ENCODE measurements at places on chromosomes 13 and 19.

GRCh38 chr13:104691767-104692467 lies 1625.7 kb upstream of the SLC10A2 start:
- no peak for DNase-seq

DNA sequence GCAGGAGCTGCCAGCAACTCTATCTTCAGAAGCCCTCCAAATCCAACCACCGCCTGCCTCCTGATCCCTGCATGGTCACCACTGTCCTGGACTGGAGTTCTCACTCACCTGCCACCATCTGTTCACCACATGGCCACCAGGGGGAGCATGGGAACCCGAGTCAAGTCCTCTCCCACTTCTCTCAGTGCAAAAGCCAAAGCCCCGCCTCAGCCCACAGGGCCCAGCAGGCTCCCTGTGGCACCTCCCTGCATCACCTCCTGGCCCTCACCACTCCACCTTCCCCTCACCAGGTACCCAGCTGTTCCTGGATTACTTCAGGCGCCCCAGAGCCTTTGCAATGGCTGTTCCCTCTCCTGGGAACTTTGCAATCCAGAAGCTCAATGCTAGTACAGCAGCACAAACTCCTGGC lies 5.3 kb downstream of the DHPS start:
- DNase-seq, result no peak

DNA sequence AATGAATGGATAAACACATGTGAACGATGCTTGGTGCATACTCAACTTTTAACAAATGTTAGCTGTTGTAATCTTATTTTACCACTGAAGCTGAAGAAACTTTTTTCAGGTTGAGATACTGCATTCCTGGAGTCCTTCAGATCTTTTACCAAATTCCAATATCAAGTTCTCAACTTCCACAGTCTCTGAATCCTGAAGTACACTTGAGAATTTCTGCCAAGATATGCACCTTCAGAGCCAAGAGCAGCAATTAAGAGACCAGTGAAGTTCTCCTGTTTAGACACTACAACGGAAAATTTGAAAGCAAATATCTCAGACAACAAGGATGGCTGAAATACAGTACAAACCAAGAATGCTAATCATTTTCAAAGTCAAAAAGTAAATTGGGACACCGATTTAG lies 84.6 kb upstream of the MTIF3 start:
- DNase-seq, result no peak

- DNase-seq, result no peak
Observed at GRCh38 chr13:22055259-22055658, 384.4 kb downstream of the FGF9 start.

GRCh38 chr19:14385492-14385891 lies 4.2 kb downstream of the ADGRE5 start:
- no peak for DNase-seq

DNA sequence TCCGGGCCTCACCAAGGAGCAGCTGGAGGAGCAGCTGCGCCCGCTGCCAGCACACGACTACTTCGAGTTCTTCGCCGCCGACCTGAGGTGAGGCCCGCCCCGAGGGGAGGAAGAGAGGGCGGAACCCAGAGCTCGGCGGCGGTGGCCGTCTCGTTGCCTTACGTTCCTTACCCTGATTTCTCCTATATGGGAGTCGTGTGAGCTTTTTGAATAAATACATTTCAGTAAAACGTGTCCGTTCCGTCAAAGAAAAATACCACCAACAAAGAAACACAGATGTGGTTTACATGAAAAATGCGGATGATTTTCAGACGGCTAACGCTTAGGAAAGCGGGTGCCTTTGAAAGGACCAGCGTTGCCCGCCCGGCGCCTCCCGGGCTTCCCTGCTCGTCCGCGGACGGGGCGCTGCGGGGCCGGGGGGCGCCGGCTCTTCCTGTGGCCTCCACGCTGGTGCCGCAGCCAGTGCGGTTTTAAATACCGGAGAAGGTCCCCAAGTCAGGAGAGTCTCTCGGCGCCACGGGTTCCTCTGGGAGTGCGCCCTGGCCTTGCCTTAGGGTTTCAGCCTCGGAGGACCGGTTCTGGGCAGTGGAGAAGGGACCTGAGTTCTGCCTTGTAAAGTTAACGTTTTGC lies 755 bp downstream of the UPF3A start:
- peak; percentile 23 for DNase-seq

DNA sequence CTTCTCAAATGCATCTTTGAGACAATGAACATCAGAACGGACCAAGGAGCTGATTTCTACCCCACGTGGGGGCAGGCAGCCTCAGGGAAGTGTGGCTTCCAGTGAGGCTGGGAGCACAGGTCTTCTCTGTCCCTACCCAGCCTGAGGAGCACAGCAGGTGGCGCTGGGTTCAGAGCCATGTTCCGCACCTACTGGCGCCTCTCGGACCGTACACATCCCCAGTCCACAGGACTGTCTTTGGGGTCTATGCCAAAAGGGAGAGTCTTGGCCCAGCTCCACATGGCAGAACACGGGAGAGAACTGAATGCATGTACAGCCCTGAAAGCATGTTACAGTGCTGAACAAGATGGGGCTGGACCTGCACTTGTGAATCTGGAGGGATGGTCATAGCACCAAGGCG lies 22.6 kb downstream of the SUGP1 start:
- DNase-seq, result no peak

DNA sequence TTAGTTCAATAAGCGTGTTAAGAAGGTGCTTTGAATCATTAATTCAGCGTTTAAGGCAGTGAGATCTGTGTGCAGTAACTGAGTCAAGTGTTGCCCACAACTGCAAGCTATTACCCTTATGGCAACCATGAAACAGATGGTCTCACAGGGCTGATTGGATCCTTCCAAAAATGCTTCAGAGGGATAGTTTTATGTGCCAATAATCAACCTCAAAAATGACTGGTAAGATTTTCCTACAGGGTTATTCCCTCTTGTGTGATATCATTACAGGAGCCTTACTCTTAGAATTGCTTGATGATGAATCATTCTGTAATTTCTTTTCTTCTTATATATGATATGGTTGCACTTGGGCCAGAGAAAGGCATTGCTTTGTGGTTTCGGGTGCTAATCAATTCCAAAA lies 1299.2 kb upstream of the ATXN8OS start:
- DNase-seq, result no peak

- DNase-seq, result no peak
Observed at GRCh38 chr13:25683662-25684370, 312.0 kb downstream of the ATP8A2 start.

- no peak for DNase-seq
Observed at GRCh38 chr19:1062387-1063029, 4.5 kb upstream of the ARHGAP45 start.

DNA sequence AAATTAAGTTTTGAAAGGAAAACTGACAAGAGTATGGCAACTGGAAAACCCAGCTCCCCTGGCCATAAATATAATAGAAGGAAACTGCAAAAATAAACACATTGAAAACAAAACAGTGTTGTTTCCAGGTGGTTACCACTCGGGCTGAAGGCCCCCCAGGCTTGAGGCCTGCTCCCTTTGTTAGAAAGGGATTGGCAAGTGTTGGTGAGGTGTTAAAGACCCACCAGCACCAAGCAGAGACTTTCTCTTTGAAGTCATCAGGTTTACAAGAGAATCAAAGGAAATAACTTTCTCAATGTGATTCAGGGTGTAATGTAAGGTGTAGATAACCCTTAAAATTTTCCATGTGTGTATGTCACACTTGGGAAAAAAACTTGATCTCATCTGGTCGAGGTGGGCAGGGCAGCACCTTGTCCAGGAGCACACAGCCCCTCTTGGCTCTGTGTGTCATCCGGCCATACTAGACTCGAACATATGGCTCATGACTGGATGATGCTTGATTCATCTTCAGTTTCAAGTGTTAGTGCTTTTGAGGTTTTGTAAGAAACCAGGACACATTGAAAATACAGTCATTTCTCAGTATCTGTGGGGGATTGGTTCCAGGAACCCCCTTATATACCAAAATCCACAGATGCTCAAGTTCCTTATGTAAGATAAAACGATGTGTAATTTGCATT lies 7.8 kb downstream of the ACTN4 start:
- no peak for DNase-seq

DNA sequence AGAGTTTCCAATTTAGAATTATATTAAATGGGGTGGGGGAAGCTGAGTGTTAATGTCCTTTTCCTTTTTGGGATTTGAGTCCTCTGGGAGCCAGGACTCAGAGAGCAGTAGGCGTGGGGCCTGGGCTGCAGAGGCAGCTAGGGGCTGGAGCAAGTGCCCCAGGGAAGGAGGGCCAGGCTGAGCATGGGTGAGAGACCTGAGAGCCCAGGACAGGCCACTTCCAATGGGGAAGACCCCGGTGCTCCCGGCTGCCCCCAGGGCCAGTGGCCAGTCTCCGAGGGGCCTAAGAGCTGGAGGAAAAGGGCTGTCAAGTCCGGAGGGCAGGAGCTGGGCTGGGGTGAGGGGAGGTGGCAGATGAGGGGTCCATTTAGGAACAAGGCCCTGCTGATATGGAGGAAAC lies 371.5 kb downstream of the ZNF536 start:
- DNase-seq, result no peak

DNA sequence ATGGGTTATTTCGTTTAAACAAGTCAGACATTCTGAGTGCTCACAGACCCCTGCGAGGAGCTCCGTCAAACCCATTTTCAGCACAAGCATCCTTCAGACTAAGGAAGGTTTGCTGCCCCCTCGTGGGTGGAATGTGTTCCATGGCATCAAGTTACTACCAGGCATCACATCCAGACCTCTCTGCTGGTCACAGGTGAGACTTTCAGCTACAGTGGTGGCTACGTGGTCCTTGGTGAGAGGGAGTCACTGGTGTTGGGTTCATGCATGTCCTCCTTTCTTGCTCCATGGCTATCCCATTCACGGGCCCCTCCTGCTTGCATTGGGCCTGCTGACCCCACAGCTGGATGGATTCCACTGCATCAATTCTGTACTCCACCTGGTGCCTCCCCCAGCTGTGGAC lies 9.1 kb upstream of the LILRB5 start:
- DNase-seq, result peak; percentile 19

DNA sequence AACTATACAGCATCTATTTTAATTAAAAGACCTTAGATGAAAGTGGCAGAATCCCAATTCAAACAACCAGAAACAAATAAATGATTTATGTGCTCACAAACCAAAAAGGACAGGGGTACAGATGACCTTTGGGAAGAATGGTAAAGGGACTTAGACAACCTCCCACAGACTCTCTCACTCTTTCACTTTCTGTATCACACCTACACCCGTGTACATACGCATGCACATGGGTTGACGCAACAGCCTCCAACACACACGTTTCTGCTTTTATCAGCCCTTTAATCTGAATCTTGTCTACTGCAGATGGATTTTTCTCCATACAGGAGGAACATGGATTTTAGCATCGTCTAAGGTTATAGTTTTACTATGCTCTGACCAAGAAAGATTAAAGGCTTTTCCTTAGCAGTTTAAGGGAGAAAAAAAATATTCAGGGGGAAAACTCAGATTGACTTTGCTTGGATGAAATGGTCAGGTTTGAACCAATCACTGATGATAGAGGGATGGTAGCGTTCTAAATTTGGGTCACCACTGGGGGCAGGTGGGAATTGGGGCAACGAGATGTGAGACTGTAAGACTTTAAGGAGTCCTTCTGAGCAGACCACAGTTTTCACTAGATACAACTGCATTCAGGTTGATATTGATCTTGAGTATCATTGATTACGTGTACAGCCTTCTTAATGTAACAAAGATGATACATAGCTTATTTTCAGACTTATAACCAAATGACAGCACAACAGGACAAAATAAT lies 166.1 kb downstream of the ITGBL1 start:
- DNase-seq, result no peak

- no peak for DNase-seq
Observed at GRCh38 chr19:32289566-32290210, 55.7 kb upstream of the ZNF507 start.

DNA sequence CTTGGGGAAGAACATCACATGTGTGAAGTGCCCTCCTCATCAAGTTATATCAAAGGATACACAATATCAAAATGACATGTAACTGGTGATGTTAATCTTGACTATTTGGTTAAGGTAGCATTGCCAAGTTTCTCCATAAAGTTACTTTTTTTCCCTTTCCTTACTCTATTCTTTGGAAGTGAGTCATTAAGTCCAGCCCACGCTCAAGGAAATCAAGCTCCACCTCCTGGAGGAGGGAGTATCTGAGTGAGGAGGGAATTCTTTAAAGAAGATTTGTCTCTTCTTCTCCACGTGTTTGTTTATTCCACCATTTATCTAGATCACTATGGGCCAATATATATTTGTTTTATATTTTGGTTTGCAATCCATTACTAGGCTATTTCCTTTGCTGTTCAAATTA lies 33.6 kb upstream of the FNDC3A start:
- DNase-seq, result no peak

DNA sequence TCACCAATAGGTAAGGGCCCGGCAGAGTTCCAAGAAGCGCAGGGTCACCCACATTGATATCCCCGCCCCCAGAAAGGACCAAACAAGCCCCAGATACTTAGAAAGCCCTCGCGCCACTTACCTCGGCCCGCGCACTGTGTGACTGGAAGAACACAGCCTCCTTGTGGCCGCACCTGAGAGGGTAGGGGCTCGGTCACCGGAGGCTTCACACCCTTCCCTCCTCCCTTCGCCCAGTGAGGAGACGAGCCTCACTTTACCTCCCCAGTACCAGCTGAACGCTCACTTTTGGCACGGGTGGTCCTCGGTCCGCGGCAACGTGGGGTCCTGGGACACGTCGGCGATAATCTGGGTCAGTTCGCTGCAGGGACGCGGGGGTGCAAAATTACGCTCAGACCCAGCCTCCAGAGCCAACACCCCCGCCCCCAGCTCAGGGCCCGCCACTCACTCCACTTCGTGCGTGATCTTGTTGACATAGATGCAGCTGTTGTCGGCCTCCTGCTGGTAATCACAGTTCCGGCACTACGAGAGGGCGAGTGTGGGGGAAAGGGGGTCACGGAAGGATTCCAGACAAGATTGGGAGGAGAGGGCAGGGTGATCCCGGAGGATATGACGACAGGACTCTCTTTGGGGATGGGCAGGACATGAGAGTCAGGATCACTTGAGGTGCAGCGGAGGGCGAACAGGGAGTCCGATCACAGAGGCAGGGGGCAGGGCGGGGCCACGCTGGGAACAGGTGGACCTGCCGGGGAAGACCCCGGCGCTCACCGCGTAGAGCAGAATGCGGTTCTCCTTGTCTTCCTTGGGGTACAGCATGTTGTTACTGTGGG lies 568 bp downstream of the POLR2I start:
- no peak for DNase-seq

- DNase-seq, result no peak
Observed at GRCh38 chr19:46232468-46232867, 2.9 kb downstream of the IGFL1 start.

GRCh38 chr19:13744174-13744573 lies 20.1 kb upstream of the MRI1 start:
- DNase-seq, result no peak

GRCh38 chr19:13037731-13038130 lies 42.5 kb downstream of the NFIX start:
- no peak for DNase-seq

- DNase-seq, result peak; percentile 16
Observed at GRCh38 chr13:24127116-24127631, 33.3 kb upstream of the SPATA13 start.

- DNase-seq, result no peak
Observed at GRCh38 chr13:31014456-31014855, 82.0 kb downstream of the TEX26 start.

- DNase-seq, result peak; percentile 40
Observed at GRCh38 chr19:54551950-54552912, 21.4 kb upstream of the LILRA2 start.

Data from GM12878 (cell line).